ENCODE measurements at places on chromosomes 2 and 18.

DNA sequence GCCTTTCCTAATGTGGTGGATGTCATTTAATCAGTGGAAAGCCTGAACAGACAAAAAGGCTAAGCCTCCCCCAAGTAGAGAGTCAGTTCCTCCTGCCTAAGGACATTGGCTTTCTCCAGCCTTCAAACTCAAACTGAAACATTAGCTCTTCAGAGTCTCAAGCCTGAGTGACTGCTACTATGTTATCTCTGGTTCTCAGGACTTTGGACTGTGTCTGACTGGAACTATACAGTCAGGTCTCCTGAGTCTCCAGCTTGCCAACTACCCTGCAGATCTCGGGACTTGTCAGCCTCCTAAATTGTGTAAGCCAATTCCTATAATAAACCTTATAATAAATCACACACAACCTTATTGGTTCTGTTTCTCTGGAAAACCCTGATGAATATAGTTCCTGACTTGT lies 12.6 kb downstream of the HYCC2 start:
- DNase-seq = no peak

DNA sequence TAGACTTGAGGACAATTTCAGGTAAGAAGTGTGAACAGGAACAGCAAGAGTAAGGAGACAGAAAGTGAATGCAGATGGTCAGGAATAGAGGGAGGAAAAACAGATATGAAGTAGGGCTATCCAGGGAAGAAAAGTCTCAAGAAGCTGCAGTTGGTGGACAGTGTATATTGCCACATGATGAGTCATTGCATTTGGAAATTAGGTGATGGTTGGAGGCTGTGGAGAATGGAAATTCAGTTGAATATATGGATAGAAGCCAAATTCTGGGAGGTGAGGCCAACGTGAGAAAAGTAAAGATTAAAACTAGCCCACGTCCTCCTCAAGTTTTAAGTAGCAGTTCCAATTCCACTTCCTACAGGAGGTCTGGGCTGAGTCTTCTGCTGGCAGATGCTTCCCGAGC lies 158.4 kb downstream of the UBE2E3 start:
- no peak for DNase-seq

GRCh38 chr2:85777441-85777861 lies 23.7 kb downstream of the ATOH8 start:
- no peak for DNase-seq

DNA sequence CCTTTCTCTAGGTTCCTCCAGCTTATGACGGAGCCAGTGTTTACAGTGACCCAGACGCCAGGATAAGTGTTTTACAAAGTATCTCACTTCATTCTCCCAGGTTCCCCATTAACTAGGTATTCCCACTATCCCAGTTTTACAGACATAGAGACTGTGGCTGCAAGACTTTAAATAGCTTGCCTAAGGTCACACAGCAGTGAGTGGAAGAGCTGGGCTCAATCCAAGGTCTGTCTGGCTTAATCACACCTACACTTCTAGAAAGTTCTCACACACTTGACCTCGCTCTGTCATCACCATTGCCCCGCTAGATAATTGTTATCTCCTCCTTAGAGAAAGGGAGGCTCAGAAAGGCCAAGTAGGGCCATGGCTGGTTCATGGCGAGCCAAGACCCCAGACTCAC lies 110.2 kb downstream of the ANTXR1 start:
- DNase-seq = no peak

GRCh38 chr2:128879161-128879560 lies 560.5 kb upstream of the HS6ST1 start:
- no peak for DNase-seq

DNA sequence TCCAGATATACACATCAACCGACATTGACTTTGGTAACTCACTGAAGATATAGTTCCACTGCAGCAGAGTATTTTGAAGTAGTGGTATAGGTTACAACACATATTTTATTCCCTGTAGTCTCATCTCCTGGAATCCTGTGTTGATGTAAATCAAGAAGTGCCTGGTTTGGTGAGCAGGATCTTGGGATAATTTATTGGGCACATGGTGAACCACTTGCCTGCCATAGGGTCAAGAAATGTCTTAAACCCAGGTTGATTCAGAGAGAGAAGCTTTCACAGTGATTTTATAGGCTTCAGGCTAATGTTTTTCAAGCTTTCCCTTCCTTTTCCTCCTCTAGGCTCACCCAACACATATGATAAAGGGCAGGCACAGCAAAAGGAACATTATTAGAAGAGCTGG lies 24.6 kb downstream of the CCDC85A start:
- no peak for DNase-seq

GRCh38 chr2:207768168-207768865 lies 1.4 kb downstream of the FZD5 start:
- DNase-seq = no peak

- no peak for DNase-seq
Measured at GRCh38 chr18:8428951-8429350, 180.3 kb upstream of the RAB12 start.

DNA sequence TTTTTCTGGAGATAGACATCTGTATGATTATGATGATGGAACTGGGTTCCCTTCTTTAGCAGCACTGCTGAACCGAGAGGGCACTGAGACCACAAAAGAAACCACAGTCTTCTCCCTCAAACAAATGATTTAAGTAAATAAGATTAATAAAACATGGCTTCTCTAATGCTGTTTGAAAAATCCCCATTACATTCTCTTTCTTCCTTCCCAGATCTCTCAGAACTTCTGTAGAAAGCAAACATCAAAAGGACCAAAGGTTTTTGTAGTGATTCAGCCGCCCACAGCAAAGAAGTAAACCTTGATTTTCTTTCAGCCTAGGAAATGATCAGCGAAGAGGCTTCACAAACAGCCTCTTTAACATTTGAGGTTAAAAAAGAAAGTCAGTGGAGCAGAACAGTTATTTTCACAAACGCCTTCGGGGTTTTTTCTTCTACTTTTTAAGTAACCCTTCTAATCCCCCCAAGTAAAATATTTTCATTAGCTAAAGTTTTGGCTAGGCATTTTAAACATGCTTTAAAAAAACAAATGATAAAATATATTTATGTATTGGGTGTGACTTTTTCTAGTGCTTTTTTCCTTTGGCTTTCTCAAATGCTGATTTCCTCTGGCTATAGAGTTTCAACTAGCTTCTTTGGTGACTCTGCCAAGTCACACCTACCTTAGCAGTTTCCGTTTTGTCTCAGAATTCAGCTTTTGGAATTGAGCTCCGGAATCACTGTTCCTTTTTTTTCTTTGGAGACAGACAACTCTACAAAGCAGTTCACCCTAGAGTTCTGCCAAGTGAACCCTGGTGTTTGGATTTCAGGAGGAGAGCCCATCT lies 89.6 kb downstream of the UPP2 start:
- DNase-seq = no peak

DNA sequence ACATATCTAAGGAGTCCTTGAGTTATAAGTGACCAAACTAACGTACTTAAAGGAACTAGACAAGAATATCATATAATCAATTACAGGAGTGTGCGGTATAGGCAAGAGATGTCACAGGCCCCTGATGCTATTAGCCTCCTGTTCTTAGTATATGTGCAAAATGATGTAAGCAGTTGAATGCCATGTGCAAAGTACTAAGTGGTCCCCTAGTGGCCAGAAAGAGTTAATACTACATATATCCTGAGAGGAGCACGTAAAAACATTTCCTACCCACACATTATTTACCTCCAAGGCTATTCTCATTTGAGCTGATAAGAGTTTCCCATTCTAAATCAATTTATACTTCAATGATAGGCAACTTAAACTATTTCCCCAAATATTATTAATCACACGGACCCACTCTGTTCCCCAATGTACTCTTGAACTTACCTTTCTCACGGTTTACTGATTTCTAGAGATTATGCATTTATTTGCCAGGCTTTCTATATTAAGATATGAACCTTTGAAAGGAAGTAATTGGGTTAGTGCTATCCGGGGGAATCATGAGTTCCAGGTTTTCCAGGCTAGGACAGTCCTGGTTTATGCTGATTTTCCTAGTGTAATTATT lies 158.0 kb upstream of the KLHL14 start:
- DNase-seq = no peak

Measured in activated T-helper 1 cell treated with anti-CD3 and anti-CD28 coated beads, Interleukin-2, amount 50 U/mL, for 16 hours (primary cell).